ENCODE measurements at places on chromosomes 2 and 18. TPM values are rescaled to one million over a fixed set of nuclear protein-coding genes. Genes with fewer than 3 reads are reported as not detected.

DNA sequence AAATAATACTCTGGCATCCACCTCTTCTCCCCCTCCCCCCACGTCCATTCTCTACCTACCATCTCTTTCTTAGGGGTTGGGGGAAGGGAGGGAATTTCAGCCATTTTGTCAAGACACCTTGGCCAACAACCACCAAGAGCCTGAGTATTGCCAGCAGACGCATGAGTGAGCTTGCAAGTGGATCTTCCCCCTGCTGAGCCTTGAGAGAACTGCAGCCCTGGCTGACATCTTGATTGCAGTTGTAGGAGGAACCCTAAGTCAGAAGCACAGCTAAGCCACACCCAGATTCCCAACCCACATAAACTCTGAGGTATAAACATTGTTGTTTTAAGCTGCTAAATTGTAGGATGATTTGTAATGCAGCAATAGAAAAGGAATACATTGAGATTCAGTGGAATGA lies 165.6 kb downstream of the TMEFF2 start:
- no peak for DNase-seq

LYG1 gene
- polyA plus RNA-seq, result 3.0 TPM

- no peak for DNase-seq
Measured at GRCh38 chr2:76692908-76693307, 829.3 kb downstream of the LRRTM4 start.

SERPINB13 gene
- not detected for polyA plus RNA-seq

DNA sequence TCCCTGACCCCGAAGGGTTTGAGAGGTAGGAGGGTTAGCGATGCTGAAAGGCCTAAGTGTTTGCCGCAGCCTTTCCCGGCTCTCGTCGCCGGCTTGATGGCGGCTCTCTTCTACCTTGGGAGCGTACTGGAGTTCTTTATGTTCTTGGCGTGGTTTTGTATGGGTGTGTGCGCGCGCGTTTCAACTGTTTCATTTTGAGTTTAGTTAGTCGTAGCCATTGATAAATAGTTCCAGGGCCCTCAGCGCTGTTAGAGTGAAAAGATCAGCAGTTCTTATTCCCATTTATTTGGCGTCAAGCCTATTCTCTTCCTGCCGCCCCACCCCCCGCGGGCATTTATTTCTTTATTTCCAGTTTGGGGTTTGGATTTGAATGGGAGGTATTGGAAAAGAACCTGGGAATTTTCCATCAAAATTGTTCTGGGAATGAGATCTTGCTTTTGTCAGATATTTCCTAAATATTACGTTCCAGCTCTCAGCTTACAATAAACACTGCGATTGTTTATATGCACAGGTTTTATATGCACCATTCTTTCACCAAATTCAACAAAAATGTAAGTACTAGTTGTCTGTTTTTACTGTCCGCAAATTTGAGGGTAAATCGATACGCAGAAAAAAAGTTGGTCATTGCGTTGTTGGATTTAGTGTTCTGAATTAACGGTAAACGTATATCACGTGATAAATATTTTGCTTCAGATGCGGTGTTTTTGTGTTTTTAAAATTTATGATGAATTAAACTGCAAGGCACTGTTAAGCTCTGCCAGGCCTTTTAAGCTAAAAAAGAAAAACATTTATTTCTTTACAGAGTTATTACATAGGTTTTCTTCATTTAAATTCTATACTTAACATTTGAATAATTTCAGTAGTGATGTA lies 954 bp downstream of the CCNT2 start:
- no peak for DNase-seq

DNA sequence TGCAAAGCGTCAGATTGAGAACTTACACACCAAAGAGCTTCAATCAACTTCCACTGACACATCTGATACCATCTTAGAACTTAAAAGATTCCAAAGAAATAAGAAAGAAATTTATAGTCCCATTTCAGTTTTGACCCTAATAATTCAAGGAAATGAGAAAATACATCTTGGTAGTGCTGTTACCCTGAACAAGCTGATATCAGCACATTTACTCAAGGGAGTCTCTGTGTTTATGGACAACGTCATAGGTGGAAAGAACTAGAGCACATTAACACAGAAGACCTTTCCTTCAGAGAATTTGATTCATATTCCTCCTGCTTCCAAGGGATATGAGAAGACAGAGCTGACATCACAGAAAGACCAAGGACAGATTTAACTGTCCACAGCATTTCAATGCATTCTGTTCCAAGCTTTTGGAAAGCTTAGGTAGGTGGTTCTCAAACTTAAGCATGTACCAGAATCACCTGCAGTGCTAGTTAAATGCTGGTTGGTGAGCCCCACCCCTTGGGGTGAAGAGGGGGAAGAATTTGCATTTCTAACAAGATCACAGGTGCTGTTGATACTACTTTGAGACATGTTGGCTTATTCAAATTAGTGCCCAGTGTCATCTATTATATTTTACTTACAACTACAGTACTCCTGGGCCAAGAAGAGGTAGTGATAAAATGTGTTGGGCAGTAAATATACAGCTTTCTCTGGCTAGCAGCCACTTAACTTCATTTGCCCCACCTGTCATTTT lies 59.8 kb downstream of the LDAH start:
- no peak for DNase-seq

- no peak for DNase-seq
Measured at GRCh38 chr18:73784853-73785252, 362.8 kb downstream of the FBXO15 start.

GRCh38 chr2:192126912-192127311 lies 67.8 kb downstream of the TMEFF2 start:
- no peak for DNase-seq

IL36A gene
- polyA plus RNA-seq, result not detected

DNA sequence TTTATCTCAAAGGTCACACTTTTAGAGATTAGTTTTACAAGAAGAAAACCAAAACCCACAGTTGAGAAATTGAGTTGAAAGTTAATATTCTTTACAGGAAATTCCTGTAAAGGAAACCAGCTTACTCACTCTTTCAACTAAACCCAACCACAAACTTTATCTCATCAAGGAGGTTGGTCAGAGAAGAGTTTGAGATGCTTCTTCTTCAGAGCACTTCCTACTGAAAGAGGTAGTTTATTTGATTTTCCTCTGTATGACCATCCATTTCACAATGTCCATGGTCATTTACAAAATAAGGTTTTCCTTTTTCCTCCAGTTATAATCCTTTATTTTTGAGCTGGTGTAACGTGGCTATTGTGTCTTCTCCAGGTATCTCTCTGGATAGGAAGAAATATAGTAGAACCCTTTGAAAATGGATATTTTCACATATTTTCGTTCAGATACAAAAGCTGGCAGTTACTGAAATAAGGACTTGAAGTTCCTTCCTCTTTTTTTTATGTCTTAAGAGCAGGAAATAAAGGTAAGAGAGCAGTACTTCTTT lies 4.5 kb upstream of the IL18RAP start:
- DNase-seq, result no peak

GRCh38 chr18:51668101-51668500 lies 470.6 kb upstream of the MEX3C start:
- DNase-seq, result peak; percentile 52

LDLRAD4 gene
- 2.0 TPM for polyA plus RNA-seq

GRCh38 chr2:172693037-172693436 lies 42.6 kb upstream of the RAPGEF4 start:
- DNase-seq, result no peak

Measured in psoas muscle (tissue), 8 donors.